Upper lobe of left lung (tissue), 6 donors: ENCODE measurements at places on chromosomes 7 and 10.
A peak's percentile ranks its signal among the peaks of the same experiment; 100 is the strongest.

DNA sequence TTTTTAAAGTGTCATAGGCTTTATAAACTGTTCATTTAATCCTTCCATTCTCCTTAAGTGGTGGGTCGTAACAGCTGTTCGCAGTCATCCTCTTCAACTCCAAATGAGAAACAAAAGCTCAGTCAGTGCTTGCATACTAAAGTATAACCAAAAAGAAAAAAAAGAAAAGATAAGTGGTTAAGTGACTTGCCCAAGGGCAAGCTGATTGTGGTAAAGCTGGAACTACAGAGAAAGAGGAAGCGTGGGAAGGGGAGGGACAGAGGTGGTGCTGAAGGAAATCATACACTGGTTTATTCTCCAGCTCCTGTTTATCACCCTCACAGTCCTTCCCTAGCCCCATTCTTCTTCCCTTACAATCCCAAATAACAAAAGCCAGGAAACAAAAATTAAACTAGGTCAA, 29.6 kb downstream of the IDE start:
- peak; percentile 36 for DNase-seq

DNA sequence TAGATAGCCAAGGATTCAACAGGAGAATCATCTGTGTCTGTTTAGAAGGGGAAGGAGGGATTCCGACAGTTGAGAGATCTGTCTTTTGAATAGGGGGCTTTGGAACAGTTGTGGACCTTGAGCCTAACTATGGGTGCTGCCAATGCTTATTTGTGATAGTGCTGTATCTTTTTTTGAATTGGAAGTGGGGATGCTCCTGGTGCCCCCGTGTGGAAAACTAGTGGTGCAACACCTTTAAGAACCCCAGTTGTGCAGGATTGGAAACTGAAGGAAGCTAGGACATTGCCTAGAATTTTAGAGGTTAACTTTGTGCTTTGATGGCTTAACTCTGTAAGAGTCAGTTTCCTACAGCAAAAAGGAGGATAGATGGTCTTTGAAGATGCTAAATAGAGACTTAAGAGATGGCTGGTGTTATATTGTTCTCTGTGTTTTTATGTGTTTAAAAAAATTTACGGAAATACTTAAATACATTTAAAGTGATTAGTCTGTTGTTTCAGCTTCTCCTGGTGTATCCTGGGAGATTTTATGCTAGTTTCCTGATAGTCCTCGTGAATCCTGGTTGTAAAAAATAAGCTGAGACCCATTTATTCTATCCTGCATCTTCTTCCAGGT, 69.3 kb downstream of the AP3M1 start:
- DNase-seq, result peak; percentile 41

DNA sequence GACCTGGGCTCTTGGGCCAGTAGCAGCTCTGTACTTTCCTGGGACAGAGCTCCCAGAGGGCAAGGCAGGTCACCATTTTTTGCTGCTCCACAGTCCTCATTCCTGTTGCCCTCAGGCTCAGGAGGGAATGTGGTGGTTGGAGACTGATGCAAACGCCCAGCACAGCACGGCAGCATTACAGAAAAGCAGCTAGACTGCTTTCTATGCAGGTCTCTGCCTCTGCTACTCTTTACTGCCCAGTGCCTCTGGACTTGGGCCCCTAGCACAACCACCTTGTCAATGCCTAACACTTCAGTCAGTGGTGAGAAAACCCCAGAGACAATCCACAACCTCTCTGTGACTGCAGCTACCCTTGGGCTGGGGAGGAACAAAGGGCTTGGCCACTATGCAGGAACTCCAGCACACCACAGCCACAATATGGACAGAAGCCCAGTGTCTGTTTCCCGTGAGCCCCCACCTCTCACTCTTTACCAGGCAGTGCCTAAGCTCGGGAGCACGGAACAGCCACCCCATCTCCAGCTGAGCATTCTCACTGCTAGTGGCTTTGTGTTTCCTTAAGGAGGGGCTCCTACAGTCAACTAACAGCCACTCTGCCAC, 790.6 kb downstream of the PCDH15 start:
- no peak for DNase-seq

- peak; percentile 86 for DNase-seq
Measured at GRCh38 chr10:128000471-128001362, 93.8 kb downstream of the PTPRE start.

DNA sequence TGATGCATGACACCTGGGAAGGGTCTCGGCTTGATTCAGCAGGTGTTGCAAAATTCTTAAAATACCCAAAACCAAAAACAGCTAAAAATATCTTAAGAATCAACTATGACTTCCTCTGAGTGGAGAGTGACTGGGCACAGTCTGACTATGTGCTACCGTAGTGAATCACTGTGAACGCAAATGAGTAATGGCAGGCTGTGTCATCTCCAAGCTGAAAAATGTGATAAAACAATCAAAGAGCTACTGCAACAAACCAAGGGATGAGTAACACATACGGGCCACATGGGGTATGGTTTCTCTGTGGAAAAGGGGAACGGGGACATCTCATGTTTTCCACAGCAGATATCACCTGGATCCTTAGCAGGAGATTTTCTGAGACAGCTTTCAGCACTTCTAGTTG, 127.5 kb downstream of the ABCA13 start:
- DNase-seq, result no peak

- no peak for DNase-seq
Measured at GRCh38 chr10:68471063-68471585, 649 bp downstream of the DNA2 start.

DNA sequence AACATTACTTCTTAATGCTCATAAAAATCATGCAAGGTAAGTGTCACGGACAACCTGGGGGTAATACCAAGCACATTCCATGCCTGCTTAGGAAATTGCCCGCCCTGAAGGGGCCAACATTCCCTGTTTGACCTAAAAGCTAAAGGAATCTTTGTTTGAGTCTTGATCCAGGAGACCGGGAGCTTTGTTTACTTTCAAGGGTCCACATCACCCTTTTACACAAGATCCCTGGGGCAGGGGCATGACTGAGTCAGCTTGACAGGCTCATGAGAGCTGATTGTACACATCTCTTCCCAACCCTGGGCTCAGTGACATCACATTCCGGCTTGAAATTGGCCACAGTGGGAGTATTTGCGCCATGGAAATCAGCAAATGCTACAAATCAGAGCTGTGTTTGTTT, 248.1 kb upstream of the HABP2 start:
- no peak for DNase-seq

- no peak for DNase-seq
Measured at GRCh38 chr7:18575622-18576572, 80.3 kb downstream of the HDAC9 start.

GRCh38 chr10:75624638-75625037, 193.2 kb downstream of the LRMDA start:
- DNase-seq, result no peak

- no peak for DNase-seq
Measured at GRCh38 chr7:65462148-65462716, 88.6 kb downstream of the ZNF92 start.

DNA sequence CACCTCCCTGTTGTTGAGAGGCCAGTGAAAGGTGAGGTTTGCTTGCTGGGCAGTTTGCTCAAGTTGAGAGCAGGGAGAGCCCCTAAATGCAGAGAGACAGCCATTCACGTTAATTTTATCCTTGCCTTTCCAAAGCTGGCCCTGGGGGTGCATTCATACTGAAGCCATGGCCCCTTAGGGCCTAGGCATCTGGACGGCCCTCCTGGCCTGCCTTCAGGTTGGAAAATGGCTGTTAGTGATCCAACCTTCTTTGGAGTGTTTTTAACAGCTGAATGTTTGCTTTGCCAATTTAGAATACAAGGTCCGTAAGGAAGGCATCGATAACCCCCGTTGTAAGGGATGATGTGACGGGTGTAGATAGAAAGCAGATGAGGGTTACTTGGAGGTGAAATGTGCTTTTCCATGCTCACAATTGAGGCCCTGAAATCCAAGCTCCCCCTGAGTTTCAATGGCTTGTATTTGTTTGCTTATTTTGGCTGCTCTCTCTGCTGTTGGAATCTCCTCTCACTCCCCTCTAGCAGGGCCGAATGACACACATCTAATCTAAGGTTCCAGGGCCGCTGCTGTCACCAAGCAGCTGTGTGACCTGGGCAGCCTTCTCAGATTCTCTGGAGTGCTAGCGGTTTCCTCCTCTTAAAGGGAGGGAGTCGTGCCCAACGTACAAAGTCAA, 171.6 kb upstream of the MKI67 start:
- DNase-seq, result no peak

- DNase-seq, result no peak
Measured at GRCh38 chr7:12643644-12644043, 43.8 kb upstream of the ARL4A start.

- DNase-seq, result peak; percentile 16
Measured at GRCh38 chr10:86961481-86962091, 3.2 kb downstream of the SNCG start.

- DNase-seq, result no peak
Measured at GRCh38 chr7:159091041-159091440, 53.6 kb downstream of the VIPR2 start.

GRCh38 chr10:123848564-123849457, 42.8 kb downstream of the CPXM2 start:
- no peak for DNase-seq

DNA sequence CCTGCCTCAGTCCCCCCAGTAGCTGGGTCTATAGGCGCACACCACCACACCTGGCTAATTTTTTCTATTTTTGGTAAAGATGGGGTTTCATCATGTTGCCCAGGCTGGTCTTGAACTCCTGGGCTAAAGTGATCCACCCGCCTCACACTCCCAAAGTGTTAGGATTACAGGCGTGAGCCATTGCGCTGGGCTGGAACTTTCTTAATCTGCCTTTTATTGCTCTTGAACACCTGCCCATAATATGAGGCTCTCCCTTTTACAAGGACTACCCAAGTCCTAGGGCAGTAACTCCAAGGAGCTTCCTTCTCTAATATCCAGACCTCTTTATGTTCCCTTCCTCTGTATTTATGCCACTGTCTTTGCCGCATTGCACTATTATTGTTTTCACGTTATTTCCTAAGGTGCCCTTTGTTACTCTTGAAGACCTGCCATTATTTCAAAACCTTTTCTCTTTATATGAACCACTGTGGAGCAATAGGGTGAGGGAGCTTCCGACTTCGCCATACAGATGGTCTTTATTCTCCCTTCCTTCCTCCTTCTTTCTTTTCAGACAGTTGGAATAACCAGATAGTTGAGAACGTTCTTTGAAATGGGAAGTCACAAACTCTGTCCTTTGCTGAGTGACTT, 36.3 kb upstream of the TCF7L2 start:
- no peak for DNase-seq

DNA sequence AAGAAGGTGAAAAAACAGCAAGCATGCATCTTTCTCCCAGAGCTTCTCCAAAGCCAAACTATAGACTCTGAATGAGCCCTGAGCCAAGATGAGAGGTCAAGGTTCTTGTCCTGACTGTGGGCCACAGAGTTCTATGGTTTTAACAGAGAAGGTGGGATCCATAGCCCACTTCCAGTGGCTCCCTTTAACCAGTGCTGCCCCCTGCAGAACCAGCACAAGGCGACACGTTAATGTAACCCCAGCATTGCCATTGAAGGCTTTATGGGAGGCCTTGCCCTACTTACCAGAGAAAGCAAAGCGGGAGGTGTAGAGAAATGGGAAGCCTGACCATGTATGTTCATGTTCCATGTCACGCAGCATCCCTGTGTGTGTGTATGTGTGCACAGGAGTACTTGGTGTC, 243.6 kb downstream of the PRPF18 start:
- no peak for DNase-seq

DNA sequence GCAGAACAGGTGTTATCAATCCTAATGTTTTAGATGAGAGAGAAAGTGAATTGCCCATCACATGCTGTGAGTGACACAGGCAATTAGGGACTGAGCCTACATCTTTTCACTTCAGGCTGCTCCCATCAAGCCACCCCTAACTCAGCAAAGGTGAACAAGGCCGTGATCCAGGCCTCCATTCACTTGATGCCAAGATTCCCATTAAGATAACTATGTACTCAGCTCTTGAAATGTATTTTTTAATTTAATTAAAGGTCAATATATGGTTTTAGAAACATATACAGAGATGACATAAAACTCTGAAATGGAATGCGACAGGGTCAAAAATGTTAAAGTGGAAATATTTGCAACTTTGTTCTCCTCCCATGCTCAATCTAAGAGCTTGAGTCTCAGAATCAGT, 27.9 kb upstream of the UBE2H start:
- DNase-seq, result no peak

GRCh38 chr7:108441392-108441955, 14.8 kb downstream of the NRCAM start:
- no peak for DNase-seq

DNA sequence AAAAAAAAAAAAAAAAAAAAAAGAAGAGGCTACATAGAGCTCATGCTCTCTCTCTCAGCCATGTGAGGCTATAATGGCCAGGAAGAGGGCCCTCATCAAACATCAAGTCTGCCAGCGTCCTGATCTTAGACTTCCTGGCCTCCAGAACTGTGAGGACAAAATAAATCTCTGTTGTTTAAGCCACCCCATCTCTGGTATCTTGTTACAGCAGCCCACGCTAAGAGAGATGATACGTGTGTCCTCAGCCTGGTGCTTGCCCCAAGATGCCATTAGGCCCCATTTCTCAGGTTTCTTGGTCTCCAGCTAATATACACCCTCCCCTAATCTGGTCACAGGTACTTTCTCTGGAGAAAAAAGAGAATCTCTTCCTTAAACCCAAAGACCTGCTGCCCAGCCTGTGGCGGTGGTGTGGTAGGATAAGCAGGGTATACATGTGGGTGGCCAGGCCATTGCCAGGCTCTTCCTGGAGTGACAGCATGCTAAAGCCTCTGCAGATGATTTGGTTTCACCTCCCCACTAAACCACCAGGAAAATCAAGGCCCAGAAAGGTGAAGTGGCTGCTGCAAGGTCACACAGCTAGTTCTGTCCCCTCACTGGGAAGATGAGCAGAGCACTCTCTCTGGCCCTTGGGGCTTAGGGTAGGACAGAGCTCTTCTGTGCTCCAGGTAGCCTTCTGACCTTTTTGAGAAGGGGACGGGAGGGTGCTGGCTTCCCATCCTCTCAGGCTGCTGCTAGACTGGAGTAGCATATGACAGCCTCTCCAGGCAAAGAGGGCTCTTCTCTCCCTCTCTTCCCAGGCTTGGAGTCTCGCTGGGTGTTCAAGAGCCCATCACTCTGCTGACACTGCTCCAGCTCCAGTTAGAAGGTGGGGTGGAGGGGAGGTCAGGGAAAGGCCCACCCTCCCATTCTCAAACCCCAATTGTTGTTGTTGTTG, 5.2 kb downstream of the SPOCK2 start:
- no peak for DNase-seq

- DNase-seq, result peak; percentile 22
Measured at GRCh38 chr10:112687647-112688046, 240.6 kb downstream of the VTI1A start.

GRCh38 chr10:132064082-132064755, 1.5 kb upstream of the JAKMIP3 start:
- peak; percentile 18 for DNase-seq

DNA sequence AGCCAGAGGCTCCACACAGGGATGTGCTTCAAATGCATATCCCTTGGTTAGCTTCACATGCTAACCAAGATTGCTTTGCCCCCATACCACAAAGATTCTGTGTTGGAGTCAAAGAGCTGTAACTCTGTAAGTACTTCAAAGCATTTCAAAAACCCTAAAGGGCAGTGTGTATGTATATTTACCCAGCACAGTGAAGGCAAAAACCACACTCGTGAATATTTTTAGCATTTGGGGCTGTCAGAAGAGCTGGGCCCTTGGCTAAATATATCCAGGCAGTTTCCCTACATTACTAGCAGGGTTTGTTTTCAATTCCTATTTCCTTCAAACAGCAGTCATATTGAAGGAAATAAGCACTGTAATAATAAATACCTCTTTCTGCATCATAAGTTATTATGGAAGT, 84.2 kb upstream of the STEAP1B start:
- DNase-seq, result no peak
